ENCODE measurements at places on chromosomes 2 and 18.

DNA sequence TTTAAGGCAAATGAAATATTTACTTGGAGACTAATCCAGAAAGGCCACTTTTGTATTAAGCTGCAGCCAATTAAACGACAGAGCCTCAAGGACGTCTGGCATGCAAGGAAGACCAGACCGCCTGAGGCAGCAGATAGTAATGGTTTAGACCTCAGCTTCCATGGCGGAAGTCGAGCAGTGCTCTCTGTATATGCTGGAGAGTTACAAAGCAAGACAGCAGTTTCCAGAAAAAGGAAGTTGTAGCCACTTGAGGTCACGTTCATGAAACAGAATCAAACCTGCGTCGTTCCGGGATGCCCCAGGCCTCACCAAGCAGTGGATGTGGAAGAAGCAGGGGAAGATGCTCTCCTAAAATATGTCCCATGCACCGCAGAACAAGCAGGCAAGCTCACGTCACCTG, 142.0 kb downstream of the PTGR3 start:
- no peak for DNase-seq

DNA sequence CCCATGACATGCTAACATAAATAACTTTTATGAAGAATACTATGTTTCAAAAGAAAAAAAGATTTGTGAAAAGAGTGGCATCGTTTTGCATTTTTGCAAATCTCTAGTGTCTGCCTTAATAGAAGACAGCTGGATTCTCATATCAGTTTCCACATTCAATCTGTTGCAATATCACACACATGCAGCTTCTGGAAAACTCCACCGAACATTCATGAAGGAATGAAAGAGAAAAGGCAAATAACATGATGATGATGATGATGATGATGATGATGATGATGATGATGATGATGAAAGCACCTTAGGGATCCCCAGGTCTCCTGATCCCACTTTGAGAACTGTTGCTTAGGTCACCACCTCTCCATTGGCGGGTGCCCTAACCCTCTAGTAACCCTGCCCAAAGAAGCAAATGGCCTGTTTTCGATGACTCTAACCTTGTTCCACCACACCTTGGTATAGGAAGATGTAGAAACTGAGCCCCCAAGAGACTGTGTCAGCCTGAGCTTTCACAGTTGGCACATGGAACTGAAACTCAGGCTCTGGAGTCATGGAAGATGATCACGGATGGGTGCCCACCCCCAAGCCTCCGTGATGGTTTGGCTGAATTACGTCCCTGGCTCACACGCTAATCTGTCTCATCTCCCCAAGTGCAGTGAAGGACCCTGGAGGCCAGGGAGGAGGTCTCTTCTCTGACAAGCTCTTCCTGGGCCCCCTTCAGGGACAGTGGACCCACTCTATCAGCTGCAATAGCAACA, 80.1 kb upstream of the SMAD7 start:
- DNase-seq = no peak

- no peak for DNase-seq
Measured at GRCh38 chr2:234550056-234550455, 53.2 kb upstream of the ARL4C start.

DNA sequence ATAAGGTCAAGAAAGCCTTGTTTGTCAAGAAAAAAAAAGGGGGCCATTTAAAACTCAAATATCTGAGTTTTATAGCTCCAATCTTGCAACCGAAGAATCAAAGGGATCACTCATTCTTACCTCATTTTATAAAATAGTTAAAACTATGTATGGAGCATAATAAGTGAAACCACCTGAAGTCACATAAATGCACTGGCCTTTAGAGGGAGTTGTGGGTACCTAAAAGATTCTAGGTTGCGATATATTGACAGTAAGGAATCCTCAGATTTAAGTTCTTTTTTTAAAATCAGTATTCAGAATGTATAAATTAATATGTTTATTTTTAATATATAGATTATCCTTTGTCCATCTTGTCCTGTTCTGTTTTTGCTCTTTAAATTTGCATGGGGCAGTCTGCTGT, 3.4 kb downstream of the ARHGAP28 start:
- DNase-seq = no peak
